ENCODE measurements at places on chromosomes 2 and 18.

- DNase-seq, result no peak
These were observed 169.2 kb upstream of the HS6ST1 start for GRCh38 chr2:128487650-128488387.

GRCh38 chr2:240392948-240393830, 42.3 kb upstream of the GPC1 start:
- no peak for DNase-seq

DNA sequence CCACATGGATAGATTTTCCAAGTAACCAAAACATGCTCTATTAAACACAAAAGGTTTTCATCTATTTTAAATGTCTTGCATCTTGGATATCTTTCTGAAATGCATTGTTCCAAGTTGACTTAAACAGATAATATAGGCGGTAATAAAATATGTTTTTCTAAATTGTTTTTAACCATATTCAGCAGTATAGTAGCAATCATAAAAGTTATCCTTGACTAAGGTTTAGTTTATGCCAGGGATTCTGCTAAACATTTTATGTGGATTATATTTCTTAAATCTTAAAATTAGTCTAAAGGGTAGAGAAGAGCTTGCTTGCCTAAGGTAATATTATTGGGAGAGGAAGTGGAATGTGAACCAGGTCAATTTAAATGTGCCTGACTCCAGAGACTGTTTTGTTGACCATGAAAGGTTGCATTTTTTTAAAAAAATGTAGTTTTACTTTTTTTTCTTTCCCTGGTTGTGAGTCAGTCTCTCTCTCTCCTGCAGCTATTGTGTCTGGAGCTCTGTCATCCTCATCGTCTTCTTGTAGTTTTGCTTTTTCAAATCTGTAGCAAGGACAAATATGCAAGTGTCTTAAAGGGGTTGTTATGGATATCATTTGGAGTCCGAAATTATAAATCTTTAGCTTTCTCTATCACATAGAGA, 309.1 kb upstream of the COL3A1 start:
- no peak for DNase-seq

GRCh38 chr18:27674411-27674810, 489.3 kb upstream of the CHST9 start:
- DNase-seq, result no peak

GRCh38 chr18:50465211-50466153, 90.6 kb downstream of the SKA1 start:
- DNase-seq, result no peak

DNA sequence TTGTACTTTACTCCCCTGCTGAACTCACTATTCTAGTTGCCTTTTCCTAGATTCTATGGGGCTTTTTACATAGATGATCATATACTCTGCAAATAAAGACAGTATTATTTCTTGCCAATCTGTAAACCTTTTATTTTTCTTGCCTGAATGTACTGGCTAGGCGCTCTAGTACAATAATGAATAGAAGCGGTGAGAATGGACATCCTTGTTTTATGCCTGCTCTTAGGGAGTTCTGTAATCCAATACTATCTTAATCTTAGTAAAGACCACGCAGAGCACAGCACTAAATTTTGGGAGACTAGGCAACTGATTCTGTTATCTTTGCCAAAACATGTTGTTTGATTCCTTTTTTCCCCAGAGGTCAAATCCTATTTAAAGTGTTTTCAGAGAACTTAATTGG, 7.0 kb downstream of the KRCC1 start:
- no peak for DNase-seq

DNA sequence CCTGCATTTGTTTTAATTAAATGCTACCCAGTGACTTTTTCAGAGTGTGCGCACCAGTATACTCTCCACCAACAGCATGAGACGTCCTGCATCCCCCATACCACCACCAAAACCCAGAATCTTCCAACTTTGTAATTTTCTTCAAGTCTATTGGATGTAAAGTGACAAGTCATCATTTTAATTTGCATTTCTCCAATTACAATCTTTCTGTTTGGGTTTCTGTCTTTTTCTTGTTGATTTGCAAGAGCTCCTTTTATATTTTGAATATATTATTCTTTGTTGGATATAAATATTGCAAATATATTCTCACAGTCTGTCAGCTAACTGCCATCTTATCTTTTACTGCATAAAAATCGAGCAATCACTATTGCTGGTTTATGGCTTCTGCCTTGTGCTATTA, 96.6 kb downstream of the FAM168B start:
- no peak for DNase-seq

GRCh38 chr2:126513033-126513432, 142.9 kb upstream of the GYPC start:
- DNase-seq, result no peak

GRCh38 chr2:149827585-149828126, 240.1 kb upstream of the MMADHC start:
- no peak for DNase-seq

DNA sequence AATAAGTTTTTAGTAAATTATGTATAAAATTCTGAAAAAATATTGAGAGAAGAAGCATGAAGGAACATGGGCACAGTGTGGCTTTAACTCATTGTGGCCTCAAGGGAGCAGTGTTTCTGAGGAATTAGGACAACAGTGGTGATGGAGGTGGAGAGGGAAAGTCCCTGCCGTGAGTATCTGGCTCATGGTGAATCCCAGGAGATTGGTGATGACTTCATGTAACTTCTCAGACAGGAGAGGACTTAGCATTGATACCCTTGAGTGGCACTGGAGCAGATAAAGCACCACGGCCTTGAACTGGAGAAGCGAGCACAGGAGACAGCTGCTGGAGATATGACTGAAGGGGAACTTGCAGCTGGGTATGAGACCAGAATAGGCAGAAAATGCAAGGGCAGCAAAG, 35.0 kb upstream of the LRP1B start:
- no peak for DNase-seq

GRCh38 chr2:201298462-201299052, 38.2 kb downstream of the CASP8 start:
- no peak for DNase-seq

DNA sequence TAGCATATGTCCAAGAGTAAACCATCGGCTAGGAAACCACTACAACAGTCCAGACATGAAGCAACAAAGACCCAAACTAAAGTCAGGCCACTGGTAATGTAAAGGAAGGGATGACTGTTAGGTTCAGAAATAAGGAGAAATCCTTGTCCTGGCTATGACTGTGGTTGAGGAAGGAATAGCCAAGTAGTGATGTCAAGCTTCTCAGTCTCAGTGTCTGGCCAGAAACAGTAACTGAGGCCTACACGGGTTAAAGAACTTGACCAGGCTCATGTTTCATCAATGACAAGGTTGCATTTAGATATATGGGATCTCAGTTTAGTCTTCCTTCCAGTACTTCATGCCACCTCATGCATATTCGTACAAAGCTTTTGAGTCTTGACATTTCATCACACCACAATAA, 162.0 kb downstream of the ETAA1 start:
- no peak for DNase-seq

DNA sequence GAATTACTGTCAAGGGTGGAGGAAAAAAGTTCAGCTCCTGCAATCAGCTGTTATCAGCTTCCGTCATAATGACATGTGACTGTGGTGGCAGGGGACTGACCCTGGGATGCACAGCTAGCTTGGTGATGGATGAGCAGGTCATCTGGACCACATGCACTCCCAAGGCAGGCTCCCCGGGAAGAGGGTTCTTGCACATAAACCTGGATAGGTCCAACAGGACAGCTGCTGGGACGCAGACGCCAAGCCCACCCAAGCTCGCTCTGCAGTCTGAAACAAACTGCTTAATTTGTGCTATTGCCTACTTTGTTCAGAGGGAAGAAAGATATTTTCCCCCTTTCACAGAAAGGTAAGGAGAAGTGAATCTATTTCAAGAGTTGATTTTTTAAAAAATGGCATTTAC, 30.2 kb downstream of the FAM178B start:
- DNase-seq, result no peak

DNA sequence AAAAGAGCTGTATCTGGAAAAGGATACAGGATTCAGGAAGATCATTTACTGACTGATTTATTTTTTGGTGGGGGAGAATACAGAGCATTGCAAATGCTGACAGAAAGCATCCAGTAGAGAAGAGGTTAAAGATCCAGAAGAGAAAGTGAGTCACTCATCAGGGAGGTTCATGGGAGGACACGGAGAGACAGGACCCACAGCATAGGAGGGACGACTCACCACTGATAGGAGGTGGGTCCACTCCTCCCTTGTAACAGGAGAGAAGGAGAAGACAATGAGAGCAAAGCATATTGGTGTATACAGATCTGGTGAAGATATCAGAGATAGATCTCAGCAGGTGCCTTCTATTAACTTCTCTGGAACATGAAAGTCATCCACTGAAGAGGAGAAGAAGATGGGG, 142.4 kb upstream of the AQP4 start:
- DNase-seq, result no peak

DNA sequence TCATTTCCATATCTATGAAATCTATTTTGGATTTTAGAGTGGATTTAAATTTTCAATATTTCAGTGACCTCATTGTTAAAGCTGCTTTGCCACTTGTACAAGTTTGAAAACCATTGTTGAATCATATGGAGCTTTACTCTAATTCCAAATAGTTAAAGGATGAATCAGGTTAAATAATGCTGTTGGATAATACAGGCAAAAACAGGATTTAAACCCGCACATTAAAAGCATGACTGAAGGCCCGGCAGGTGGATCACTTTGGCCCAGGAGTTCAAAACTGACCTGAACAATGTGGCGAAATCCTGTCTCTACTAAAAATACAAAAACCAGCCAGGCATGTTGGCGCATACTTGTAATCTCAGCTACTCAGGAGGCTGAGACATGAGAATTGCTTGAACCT, 68.3 kb downstream of the RIF1 start:
- no peak for DNase-seq

GRCh38 chr18:74116633-74117554, 30.7 kb downstream of the FBXO15 start:
- DNase-seq, result no peak

GRCh38 chr2:48993576-48993975, 160.7 kb downstream of the FSHR start:
- DNase-seq, result no peak

- no peak for DNase-seq
These were observed 117.5 kb downstream of the ACTR3 start for GRCh38 chr2:114007436-114007835.

DNA sequence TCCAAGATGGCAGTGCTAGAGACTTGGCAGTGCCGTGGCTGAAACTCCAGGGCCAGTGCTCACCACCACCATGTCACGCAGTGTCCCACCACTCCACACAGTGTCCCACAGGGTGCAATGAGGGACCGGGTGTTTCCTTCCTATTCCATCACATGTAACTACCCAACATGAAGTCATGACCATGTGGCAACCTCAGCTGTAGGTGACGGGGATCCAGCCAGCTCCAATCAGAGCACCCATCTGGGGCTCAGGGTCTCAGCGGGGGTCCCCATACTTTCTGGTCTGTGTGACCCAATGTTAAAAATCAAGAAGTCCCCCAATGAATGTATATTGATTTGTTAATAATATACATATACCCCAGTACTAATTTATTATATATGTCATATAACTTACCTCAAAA, 52.1 kb downstream of the PTGR3 start:
- DNase-seq, result no peak

DNA sequence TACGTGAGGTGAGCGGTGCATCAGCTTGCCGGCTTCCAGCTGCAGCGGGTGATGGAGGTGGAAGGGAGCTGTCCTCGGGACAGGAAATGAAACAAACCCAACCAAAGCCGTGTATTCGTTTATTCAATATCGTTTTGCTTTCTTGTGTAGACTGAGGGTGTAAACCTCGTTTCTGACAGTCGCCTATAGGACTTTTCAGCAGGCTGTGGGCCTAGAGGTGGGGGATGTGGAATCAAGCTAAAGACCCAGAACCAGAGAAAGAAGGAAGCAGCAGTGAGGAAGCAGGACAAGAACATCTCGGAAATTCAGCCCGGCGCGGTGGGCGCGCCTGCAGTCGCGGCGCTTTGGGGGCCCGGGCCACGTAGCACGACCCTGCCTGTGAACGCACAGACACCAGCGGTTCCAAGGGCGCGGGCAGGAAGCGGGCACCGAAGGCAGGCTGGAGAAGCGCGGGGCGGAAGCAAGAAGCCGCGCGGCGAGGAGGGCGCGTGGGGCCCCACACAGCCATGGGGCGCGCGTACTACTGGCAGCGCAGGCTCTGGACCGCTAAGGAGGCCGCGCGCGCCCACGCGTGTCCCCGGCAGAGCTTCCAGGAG, 755 bp upstream of the ATP9B start:
- DNase-seq, result no peak

DNA sequence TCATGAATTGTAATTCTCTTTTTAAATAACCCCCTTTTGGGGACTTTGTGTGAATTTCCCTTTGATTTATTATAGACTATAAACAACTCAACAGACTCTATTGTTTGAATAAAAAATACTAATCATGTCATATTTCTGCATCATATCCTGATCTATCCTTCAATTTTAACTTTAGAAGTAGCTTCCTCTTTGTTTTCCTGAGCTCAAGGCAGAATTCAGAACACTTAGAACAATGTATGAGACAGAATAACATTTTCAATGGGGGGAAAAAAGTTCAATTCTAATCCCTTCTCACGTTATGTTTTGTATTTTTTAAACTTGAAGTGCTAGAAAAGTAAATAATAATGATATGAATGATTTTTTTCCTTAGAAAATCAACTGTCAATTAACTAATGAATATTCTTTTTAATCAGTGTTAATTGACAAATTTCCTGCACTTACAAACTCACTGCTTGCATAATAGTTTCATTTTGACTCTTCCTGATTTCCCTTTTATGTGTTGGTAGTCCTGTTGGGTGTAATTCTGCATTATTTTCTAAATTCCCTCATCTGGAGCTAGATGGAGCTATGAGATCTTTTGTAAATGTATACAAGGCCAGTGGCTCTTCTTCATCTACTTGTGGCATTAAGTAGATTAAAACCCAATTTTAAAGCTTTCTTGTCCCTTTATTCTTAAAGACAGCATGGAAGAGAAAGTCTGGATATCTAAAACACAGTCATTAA, 326.1 kb downstream of the PARD3B start:
- DNase-seq, result no peak

GRCh38 chr2:231263118-231263831, 64.8 kb downstream of the ARMC9 start:
- no peak for DNase-seq

GRCh38 chr2:209529579-209529978, 105.7 kb downstream of the MAP2 start:
- DNase-seq, result no peak

GRCh38 chr18:63107171-63107845, 212.3 kb downstream of the BCL2 start:
- DNase-seq, result no peak

- no peak for DNase-seq
These were observed 7.2 kb upstream of the TSN start for GRCh38 chr2:121748202-121748601.

- DNase-seq, result no peak
These were observed 4.7 kb downstream of the EPG5 start for GRCh38 chr18:45962461-45962860.

GRCh38 chr18:33735428-33735827, 157.4 kb downstream of the ASXL3 start:
- DNase-seq, result no peak

GRCh38 chr18:24988253-24988840, 363.6 kb downstream of the ZNF521 start:
- no peak for DNase-seq

DNA sequence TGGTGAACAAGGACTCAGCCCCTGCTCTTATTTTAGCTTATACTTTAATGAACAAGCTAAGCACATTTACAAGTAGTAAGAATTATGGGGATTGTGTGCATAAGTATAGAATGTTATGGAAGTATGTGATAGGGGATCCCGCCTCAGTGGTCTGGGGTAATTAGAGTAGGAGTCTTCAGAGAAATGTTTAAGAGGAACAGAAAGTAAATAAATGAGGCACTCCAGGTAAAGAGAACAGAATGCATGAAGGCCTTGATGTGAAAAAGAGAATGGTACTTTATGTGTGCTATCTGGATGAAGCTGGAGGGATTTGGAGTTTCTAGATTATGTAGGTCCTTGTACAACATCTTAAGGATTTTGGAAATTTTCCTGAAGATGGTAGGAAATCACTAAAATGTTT, 76.6 kb downstream of the BMPR2 start:
- no peak for DNase-seq

Data from stimulated activated CD4-positive, alpha-beta T cell treated with anti-CD3 and anti-CD28 coated beads, TNF-alpha, amount 100 ng/mL, for 1 hour (primary cell).